ENCODE measurements at places on chromosomes 2 and 18.

GRCh38 chr2:164903204-164903603 is 52.1 kb downstream of the SLC38A11 start:
- no peak for DNase-seq

DNA sequence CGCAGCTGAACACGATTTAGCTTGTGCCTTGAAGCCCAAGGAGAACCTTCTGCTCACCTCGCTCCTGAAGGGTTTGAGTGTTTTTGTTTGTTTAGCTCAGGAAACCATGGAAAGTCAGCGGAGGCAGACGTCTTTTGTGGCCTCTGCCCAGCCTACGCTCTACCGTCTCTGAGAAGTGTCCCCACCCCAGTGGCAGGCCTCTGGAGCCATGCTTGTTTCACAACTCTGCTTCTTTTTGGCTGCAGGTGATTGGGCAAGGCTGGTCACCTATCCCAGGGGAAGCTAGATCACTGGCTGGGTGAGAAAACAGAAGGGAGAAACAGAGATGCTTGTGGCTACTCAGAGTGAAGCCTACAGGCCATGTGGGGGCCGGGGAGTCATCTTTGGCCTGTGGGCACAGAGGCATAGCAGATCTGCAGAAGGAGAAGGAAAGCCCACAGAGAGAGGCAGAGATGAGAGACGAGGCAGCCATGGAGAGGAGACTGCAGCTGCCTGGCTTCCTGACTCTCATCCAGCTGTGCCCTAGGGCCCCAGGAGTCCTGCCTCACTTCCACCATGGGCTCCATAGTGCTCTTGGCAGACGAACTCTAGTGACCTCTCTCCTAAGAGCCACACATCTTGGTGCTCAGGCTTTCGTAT is 50.1 kb downstream of the CIB4 start:
- no peak for DNase-seq

DNA sequence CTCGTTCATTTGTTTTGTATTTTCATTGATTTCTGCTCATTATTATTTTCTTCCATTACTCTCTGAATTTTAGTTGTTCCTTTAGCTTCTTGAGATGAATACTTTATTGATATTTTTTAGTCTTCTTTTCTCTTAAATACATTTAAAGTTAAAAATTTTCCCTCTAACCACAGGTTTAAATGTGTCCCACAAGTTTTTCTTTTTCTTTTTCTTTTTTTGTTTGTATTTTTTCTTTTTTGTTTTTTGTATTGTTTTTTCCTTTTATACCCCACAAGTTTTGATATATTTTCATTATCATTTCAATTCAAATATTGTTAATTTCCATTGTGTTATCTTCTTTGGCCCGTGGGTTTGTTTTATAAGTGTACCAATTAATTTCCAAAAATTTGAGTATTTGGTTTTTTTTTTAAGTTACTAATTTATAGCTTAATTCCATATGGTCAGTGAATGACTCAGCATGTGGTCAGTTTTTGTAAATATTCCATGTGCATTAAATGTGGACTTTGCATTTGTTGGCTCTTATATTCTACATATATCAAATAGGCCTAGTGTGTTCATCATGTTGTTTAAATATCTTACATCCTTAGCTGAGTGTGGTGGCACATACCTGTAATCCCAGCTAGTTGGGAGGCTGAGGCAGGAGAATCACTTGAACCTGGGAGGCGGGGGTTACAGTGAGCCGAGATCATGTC is 16.2 kb downstream of the CENPO start:
- DNase-seq, result no peak

- DNase-seq, result no peak
Measured at GRCh38 chr2:233463586-233463985, 103.0 kb downstream of the USP40 start.

GRCh38 chr2:241066171-241066892 is 35.8 kb downstream of the MTERF4 start:
- no peak for DNase-seq

GRCh38 chr2:64819361-64819760 is 165.6 kb upstream of the SERTAD2 start:
- DNase-seq, result no peak

- DNase-seq, result no peak
Measured at GRCh38 chr2:46876741-46877384, 38.7 kb downstream of the MCFD2 start.

DNA sequence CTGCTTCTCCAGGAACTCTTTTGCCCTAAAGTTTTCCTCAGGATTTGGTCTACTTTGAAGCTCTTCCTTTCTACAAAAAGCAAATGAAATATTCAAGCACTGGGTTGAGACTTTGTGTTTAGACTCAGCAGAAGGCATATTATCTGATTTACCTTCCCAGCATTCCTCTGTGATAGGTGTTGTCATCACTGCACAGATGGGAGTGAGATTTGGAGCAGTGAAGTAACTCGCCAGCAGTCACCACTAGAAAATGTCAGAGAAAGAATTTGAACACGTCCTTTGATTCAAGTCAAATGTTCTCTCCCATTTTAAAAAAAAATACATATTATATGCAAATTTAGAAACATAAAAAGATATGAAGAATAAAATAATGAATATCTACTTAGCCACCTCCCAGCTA is 112.2 kb downstream of the DNAH6 start:
- no peak for DNase-seq

DNA sequence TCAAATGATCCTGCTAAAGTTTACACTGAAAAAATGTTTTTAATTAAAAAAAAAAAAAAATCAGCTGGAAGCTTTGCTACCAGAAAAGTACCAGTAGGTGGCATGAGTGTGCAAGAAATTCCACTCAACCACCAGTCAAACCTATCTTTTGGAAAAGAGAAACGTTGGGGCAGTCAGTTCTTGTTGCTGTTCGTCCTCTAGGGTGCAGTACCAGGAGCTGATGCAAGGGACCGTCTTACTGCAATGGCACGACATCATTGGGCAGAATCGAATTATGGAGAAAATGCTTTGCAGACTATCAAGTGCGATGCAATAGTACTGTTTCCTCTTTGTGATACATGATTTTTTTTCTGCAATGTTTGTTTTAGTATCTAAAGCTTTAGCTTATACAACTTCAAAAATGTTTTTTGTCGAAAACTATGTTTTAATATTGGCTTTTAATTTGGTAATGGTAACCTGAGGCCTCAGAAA is 18.3 kb downstream of the YPEL5 start:
- DNase-seq, result peak; percentile 55

GRCh38 chr2:45047301-45047700 is 38.0 kb upstream of the SIX2 start:
- DNase-seq, result no peak

- DNase-seq, result no peak
Measured at GRCh38 chr2:207502577-207503198, 27.1 kb upstream of the CREB1 start.

DNA sequence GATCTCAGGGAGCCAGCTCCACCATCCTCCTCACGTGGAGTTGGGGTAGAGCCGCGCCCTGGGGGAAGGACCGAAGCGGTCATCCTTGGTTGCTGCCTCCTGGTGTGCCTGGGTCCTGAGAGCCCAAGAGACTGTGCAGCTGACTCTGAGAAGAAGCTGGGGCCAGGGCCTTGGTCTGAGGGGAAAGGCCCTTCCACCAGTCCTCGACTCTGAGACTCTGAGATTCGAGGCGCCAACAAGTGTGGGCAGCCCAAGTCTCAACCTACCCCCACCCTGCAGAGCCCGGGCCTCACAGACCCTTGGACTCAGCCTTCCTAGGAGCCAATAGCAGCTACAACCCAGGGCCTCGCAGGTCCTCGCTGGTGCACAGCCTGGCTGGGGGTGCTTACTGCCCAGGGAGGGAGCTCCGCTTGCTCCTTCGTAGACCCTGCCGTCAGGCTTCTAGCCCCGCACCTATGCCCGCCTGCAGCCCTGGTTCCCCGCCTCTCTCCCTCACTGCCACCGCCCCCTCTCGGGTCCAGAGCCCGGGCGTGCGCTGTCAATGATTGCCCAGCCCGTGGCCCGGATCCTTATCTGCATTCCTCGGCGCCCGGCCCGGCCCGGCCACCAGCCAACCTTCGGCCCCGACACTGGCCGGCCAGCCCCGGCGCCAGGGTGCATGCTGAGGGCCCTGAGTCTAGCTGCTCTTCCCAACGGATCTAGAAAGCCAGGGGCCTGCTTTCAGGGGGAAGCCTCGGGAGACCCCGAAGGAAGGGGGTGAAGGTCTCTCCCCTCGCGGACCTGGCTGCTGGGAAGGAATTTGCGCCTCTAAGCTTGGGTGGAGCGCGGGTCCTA is 2.0 kb downstream of the IHH start:
- DNase-seq, result peak; percentile 10

- no peak for DNase-seq
Measured at GRCh38 chr2:213166109-213166508, 14.7 kb upstream of the IKZF2 start.

- DNase-seq, result no peak
Measured at GRCh38 chr18:22983175-22983574, 50.0 kb downstream of the RBBP8 start.

GRCh38 chr2:7707723-7708122 is 790.5 kb downstream of the RNF144A start:
- no peak for DNase-seq

DNA sequence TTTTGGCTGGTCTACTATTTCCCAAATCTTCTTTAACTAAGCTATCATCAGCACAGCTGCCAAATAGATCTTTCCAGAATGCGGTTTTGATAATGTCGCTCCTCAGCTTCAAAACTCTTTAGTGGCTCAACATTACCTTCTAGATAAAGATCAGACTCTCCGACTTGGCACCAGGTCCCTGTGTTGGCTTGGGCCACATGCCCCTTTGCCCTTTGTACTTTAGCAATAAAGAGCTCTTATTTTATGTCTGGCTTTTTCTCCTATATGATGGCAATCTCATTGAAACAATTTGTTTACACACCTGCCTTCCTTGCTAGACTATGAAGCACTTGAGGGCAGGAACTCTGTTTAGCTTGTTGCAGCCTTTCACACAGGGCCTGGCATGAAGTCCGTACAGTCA is 128.9 kb upstream of the GATA6 start:
- no peak for DNase-seq
